ENCODE measurements at places on chromosomes 3 and 15. TPM values are rescaled to one million over a fixed set of nuclear protein-coding genes. Genes with fewer than 3 reads are reported as not detected.

Gene GOLGA6D
- total RNA-seq: not detected

DNA sequence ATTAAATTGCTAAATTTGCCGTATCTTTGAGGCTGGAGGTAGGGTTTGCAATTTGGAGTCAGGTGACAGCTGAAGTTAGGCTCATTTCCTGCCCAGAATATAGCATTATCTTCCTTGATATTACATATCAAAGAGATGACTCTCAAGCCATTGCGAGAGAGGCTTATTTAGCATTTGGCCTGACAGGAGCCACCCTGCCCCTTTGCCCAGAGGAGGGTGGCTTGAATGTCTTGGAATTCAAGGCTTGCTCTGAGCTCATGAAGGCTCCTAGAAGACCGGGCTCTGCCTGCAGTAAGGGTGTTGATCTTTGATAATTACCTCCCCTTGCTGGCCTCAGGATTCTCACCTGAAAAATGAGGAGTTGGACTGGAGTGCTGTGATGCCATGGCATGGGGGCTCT, 251.4 kb upstream of the C2CD4B start:
- no peak for DNase-seq

DNA sequence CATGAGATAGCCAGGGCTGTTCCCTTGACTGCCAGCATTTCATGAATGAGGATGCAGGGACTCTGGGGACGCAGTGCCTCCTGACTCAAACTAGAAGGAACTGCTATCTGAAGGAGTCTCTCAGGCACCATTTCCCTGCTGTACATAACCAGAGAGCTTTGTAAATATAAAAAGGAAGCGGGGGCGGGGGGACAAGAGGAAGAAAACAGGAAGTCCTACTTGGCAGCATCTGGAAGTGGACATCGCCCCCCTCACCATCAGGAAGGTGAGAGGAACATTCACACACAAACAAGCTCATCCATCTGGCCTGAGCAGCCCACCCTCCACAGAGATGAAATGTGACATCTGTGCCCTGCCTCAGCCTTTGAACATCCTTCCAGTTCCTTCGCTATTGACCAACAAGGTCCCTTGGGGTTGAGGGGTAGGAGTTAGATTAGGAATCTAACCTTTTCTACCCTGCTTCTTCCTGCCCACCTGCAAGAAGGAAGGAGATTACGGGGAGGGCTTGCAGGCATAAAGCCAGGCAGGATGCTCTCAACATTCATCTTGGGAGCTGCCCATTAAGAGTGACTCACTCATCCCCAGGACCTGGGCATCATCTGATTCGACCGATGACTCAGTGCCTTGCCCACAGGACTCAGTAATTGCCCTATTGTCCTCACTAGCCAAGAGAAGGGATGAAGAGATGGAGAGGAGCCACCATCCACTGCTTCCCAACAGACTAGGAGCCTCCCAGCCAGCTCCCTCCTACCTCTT, 31.9 kb downstream of the SH3BP5 start:
- peak; percentile 93 for DNase-seq

- no peak for DNase-seq
These were observed 517 bp downstream of the FBN1 start for GRCh38 chr15:48644827-48645557.

DNA sequence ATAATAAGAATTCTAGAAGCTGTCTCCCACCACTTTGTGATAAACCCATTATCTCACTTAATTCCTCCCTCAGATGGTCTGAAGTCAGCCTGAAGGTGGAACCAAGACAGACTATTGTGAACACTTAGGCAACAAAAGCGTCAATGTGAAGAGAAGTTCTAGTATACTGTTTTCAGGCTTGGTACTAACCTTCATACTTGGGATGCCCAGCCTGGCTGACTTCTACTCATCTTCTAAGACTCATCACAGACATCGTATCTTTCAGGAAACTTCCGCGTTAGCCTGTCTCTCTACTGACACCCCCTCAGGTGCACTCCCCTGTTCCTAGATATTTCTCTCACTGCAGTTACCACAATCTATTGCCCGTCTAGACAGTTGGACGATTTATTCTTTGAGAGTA, 201.2 kb downstream of the SATB1 start:
- no peak for DNase-seq

Gene MEGF11
- total RNA-seq: 6.2 TPM

DNA sequence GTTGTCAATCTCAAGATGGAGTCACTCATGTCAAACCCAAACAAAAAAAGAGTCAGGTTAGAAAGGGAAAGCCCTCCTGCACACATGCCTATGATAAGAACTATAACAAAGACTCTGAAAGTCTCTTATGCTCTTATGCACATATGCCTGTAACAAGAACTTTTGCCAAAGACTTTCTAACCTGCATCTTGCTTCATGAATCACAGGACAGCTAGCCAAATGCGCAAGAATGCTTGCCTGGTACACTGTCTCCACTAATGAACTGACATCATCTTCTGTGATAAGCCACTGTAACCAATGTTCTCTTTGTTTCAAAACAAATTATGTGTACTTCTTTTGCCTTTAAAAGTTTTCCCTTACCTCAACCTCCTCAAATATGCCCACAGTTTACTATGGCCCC, 18.2 kb upstream of the EHHADH start:
- DNase-seq: peak; percentile 26

Gene TEX9
- 7.5 TPM for total RNA-seq

GRCh38 chr15:65211482-65211982, 259 bp upstream of the CILP start:
- peak; percentile 38 for DNase-seq

Gene C3orf20
- not detected for total RNA-seq

Gene CBLB
- 94.7 TPM for total RNA-seq

GRCh38 chr3:188712248-188712924, 459.4 kb upstream of the TPRG1 start:
- DNase-seq: no peak

DNA sequence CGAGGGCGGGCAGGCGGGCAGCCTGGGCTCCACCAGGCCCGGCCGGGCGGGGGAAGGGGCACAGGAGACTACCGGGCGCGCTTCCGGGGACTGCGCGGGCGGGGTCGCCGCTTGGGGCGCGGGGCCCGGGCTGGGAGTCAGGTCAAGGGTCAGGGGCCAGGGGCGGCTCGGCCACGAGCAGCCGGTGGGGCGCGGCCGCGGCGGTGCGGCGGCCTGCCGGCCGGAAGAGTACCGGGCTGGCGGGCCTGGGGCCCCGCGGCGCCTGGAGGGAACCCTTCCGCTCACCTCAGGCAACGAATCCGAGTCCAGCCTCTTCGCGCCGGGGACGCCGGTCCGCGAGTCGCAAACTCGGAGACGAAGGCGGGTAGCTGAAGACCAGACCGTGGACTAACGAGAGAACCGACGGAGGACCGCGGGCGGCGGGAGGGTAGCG, 225 bp downstream of the RHOA start:
- no peak for DNase-seq
